ENCODE measurements at places on chromosomes 5 and 9. TPM values are rescaled to one million over a fixed set of nuclear protein-coding genes. Genes with fewer than 3 reads are reported as not detected.

Gene EGR1
- total RNA-seq: 146 TPM

Gene CLTA
- total RNA-seq: 176 TPM

Gene NEURL1B
- total RNA-seq: 32.9 TPM

Gene LHFPL2
- 31.0 TPM for total RNA-seq

DNA sequence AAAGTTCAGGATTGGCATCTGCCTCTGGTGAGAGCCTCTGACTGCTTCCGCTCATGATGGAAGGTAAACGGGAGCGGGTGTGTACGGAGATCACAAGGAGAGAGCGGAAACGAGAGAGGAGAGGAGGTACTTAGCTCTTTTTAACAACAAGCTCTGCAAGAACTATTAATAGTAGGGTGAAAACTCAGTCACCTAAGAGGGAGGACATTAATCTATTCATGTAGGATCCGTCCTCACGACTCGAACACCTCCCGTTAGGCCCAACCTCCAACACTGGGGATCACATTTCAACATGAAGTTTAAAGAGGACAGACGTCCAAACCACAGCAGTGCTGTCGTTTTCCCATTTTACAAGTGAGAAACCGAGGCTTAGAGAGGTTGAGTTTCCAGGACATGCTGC is 173.7 kb downstream of the SLC28A3 start:
- no peak for DNase-seq
- no peak overlapping the region for H3K27ac ChIP-seq
- H3K27me3 ChIP-seq: no peaks in the 10 kb centered on the region
- no peak overlapping the region for H3K4me3 ChIP-seq
- peaks cover 15% of the 10 kb centered on the region for H3K4me1 ChIP-seq

DNA sequence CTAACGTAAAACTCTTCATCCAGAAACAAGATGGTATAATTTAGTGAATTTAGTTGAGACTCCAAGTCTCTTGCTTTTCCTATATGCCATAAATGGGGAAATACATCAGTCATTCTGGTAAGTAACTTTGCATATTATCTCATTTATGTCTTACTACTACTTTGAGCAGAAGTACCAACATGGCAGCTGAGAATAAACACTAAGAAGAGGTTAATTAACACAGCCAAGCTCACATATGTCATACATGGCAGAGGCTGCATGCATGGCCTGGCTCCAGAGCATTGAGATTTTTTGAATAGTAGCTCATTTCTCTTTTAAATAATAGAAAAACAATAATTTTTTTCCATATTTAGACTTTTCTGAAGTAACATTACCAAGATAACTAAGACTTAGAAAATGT is 54.3 kb downstream of the CERT1 start:
- H3K27ac ChIP-seq: no peak overlapping the region
- no peak for DNase-seq
- no peaks in the 10 kb centered on the region for H3K36me3 ChIP-seq
- H3K4me1 ChIP-seq: peaks cover 9% of the 10 kb centered on the region
- no peaks in the 10 kb centered on the region for H3K27me3 ChIP-seq

DNA sequence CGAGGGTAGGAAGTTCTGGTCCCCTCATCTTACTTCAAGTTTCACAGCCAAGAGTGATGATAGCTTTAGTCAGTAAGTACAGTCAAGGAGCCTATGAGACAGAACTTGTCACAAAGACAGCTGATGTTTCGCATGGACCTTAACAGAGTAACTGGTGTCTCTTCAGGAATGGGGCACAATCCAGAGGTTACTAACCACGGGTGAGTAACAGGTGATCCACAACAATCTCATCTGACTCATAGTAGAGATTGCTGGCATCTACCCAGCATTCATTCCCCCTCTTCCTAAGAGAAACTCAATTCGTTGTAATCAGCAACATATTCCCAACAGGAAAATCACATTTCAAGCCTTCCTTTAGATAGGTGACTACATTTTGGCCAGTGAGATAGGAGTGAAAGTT is 126.7 kb downstream of the SNX18 start:
- no peak for DNase-seq
- no peak overlapping the region for H3K4me3 ChIP-seq
- no peaks in the 10 kb centered on the region for H3K36me3 ChIP-seq
- H3K4me1 ChIP-seq: peaks cover 3% of the 10 kb centered on the region
- H3K27ac ChIP-seq: no peak overlapping the region

- no peak for DNase-seq
- peaks cover 6% of the 10 kb centered on the region for H3K4me1 ChIP-seq
- H3K4me3 ChIP-seq: no peak overlapping the region
- H3K27me3 ChIP-seq: no peaks in the 10 kb centered on the region
- H3K36me3 ChIP-seq: no peaks in the 10 kb centered on the region
- H3K27ac ChIP-seq: no peak overlapping the region
Observed at GRCh38 chr5:40515476-40515875, 164.2 kb upstream of the PTGER4 start.

- peaks cover 100% of the 10 kb centered on the region for H3K4me1 ChIP-seq
- peak overlapping the region; percentile 99 for H3K27ac ChIP-seq
- DNase-seq: peak; percentile 68
- no peak overlapping the region for H3K4me3 ChIP-seq
Observed at GRCh38 chr9:127971357-127972235, 9.2 kb downstream of the EEIG1 start.

- DNase-seq: no peak
- H3K4me3 ChIP-seq: no peak overlapping the region
- no peak overlapping the region for H3K27ac ChIP-seq
- no peaks in the 10 kb centered on the region for H3K27me3 ChIP-seq
- no peaks in the 10 kb centered on the region for H3K4me1 ChIP-seq
Observed at GRCh38 chr5:119031905-119032304, 39.0 kb upstream of the DMXL1 start.

DNA sequence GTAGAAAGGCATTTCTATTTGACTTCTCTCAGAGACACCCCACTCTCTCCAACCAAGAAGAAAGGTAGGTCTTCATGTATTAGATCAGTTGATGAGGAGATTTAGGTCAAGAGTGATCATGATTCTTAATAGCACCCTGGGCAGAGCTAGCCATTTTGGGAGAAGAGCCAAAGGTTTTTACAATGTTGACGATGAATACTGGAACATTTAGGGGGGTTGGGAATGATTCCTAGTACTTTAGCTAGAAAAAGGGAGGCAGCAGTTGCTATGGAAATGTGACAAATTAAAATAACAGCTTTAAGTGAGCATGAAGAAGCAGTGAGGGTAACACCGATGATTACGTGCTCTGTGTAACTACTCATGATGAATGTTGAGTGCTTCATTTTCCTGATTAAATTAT is 9.5 kb upstream of the RPS23 start:
- no peaks in the 10 kb centered on the region for H3K27me3 ChIP-seq
- H3K4me3 ChIP-seq: no peak overlapping the region
- no peak overlapping the region for H3K27ac ChIP-seq
- no peaks in the 10 kb centered on the region for H3K4me1 ChIP-seq
- no peak for DNase-seq

GRCh38 chr5:168780888-168781287 is 201.7 kb upstream of the PANK3 start:
- no peaks in the 10 kb centered on the region for H3K36me3 ChIP-seq
- H3K27me3 ChIP-seq: no peaks in the 10 kb centered on the region
- H3K4me1 ChIP-seq: no peaks in the 10 kb centered on the region

DNA sequence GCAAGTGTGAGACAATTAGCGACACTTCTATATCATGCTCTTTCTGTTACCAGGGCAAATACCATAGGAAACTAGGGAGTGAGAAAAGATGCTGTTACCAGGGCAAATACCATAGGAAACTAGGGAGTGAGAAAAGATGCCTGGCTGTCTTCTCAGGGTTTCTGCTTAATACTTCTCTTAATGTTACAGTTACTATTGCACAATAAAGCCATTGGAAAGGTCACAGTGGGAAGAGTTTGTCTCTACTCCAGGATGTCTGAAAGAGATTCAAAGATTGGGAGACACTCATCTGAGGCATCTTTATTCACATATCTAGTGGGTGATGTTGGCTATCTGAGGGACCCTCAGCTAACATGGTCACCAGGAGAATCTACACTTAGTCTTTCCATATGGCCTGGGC is 431.7 kb upstream of the POU5F2 start:
- no peak overlapping the region for H3K27ac ChIP-seq
- no peaks in the 10 kb centered on the region for H3K4me1 ChIP-seq
- no peaks in the 10 kb centered on the region for H3K36me3 ChIP-seq
- H3K4me3 ChIP-seq: no peak overlapping the region
- no peaks in the 10 kb centered on the region for H3K27me3 ChIP-seq
- no peak for DNase-seq

GRCh38 chr9:129177443-129177790 is 644 bp downstream of the IER5L start:
- H3K27ac ChIP-seq: peak overlapping the region; percentile 98
- H3K4me3 ChIP-seq: peak overlapping the region; percentile 91
- H3K4me1 ChIP-seq: peaks cover 20% of the 10 kb centered on the region
